ENCODE measurements at places on chromosomes 2 and 18. TPM values are rescaled to one million over a fixed set of nuclear protein-coding genes. Genes with fewer than 3 reads are reported as not detected.

Gene TTC31
- 42.3 TPM for total RNA-seq

Gene ST8SIA3
- total RNA-seq, result not detected

GRCh38 chr2:223589901-223590300 is 12.3 kb downstream of the SCG2 start:
- H3K36me3 ChIP-seq, result no peaks in the 10 kb centered on the region
- DNase-seq, result no peak
- H3K27ac ChIP-seq, result no peak overlapping the region
- H3K27me3 ChIP-seq, result no peaks in the 10 kb centered on the region
- no peak overlapping the region for H3K4me3 ChIP-seq
- no peaks in the 10 kb centered on the region for H3K4me1 ChIP-seq

DNA sequence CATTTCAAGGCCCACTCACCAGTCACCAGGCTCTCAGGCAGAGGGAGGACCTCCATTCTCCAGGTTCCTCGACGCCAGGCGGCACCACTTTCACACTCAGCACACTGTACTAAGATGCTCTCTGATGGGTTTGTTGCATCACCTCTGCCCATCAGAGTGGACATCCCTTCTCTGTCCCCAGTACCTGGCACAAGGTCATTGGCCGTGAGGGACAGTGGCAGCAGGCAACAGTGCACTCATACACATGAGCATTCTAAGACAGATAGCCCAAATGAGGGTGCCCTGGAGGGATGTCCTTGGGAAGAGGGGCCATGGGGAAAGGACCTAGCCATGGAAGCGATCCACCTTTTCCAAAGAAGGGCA is 3.0 kb upstream of the ADRA2B start:
- no peak for DNase-seq
- H3K27ac ChIP-seq, result no peak overlapping the region

DNA sequence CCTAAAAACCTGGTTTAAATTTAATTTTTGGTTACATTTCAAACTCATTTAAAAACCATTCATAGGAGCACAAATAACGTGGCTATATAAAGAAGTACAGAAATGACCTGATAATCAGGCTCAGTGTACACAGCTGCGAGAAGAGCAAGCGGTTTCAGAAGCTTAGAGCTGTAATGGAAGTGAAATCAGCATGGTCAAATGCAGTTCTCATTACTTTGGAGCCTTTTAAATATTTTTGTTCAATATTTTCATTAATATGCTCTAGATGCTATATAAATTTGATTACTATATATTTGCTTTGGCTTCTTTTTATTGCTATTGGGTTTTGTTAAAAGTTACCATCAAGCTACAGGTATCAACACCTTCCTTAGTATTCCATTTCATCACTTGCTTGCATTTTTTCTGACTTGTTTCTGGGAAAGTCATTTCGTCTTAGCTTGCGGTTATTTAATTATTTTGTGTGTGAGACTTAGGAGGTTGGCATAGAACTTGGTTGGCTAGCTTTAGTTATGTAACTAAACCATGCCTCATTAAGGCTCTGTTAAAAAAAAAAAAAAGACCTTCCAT is 58.7 kb downstream of the AFTPH start:
- H3K4me3 ChIP-seq, result no peak overlapping the region
- peaks cover 20% of the 10 kb centered on the region for H3K36me3 ChIP-seq
- no peak for DNase-seq
- H3K4me1 ChIP-seq, result peaks cover 11% of the 10 kb centered on the region
- H3K27me3 ChIP-seq, result no peaks in the 10 kb centered on the region
- H3K27ac ChIP-seq, result no peak overlapping the region

- peaks cover 6% of the 10 kb centered on the region for H3K27me3 ChIP-seq
- peak; percentile 83 for DNase-seq
- peak overlapping the region; percentile 62 for H3K4me3 ChIP-seq
- peaks cover 33% of the 10 kb centered on the region for H3K36me3 ChIP-seq
- H3K4me1 ChIP-seq, result peaks cover 47% of the 10 kb centered on the region
Measured at GRCh38 chr2:96913398-96914202, 43.7 kb upstream of the SEMA4C start.

DNA sequence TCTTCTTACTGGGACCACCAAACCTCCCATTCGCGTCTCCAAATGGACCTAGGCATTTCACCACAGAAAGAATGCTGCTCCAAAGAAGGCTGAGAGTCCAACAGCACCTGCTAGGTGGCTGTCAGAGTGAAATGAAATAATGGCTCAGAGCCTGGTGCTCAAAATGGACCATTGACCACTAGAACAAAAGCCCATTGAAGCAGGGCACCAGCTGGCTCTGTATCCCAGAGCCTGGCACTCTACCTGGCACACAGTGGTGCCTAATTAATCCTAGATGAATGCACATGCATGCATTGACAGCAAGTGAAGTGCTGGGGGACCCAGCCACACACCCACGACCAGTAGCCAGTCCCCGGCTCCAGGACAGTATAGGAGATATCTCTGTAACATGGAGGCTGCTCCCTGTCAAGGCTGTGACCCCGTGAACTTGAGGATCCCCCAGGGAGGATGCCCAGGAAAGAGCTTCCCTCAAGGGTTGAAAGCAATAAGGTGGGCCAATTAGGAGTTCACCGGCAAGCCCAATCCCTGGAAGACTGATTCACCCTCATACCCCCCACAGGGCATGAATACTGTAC is 261.3 kb downstream of the TNS1 start:
- DNase-seq, result no peak
- H3K4me3 ChIP-seq, result no peak overlapping the region

Measured in activated CD4-positive, alpha-beta memory T cell treated with anti-CD3 and anti-CD28 coated beads, Interleukin-2, amount 10 ng/mL, durations not matched to agents 7 days and 5 days (primary cell).